ENCODE measurements at places on chromosomes 11 and 22.
A peak's percentile ranks its signal among the peaks of the same experiment; 100 is the strongest.

- DNase-seq, result peak; percentile 33
Observed at GRCh38 chr11:47270331-47271271, 668 bp downstream of the MADD start.

DNA sequence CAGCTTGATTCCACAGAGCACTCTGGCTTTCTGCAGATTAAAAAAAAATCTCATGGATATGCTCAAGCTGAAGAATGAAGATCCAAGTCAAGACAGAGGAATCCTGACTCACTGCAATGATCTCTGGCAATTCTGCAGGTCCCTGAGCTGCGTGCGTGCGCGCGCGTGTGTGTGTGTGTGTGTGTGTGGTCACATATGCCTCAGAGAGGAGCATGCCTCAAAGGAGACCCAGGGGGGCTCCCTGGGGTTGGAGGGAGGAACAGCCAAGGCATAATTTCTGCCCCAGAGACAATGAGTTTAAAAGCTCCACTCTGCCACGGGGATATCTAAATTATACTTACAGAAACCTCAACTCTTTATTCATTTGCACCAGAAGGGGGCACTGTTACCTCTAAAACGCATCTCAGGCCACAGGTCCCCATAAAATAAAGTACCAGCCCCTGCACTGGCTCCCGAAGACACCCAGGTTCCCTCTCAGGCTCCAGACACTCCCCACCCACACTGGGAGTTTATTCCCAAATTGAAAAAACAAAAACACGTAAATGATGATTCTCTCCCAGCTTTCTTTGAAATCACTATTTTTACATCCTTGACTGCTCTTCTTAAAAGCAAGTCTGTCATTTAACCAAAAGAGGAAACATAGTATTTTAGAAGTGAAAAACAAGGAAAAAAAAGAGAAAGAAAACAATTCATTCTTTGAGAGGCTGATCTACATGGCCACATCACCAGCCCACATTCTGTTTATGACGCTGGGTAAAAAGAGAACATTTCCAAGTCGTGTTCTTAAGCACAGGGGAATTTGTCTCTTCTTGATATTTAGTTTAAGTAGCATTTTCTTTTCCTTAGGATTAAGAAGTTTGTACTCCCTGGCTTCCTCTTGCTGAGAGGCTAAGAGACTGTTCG, 401.0 kb downstream of the LARGE1 start:
- DNase-seq, result no peak

GRCh38 chr11:17894929-17895658, 117.8 kb downstream of the SERGEF start:
- no peak for DNase-seq

- DNase-seq, result no peak
Observed at GRCh38 chr11:29309992-29310391, 706.8 kb downstream of the KCNA4 start.

DNA sequence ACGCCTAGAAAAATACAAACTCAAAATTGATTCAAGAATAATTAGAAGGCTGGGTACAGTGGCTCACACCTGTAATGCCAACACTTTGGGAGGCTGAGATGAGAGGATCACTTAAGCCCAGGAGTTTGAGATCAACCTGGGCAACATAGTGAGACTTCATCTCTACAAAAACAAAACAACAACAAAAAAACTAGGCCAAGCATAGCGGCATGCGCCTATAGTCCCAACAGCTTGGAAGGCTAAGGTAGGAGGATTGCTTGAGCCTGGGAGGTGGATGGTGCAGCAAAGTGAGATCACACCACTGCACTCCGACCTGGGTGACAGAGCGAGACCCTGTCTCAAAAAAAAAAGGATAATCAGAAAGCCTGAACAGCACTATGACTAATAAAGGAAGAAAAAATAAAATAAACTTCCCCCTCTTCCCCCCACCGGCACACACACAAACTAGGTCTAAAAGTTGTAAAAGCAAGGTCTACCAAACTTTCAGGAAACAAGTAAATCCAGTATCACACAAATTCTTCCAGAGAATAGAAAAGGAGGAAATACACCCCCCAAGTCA, 35.8 kb downstream of the RRAS2 start:
- DNase-seq, result no peak

- no peak for DNase-seq
Observed at GRCh38 chr11:114054806-114055205, 4.7 kb upstream of the ZBTB16 start.

GRCh38 chr11:133547808-133548494, 15.7 kb upstream of the OPCML start:
- DNase-seq, result no peak

DNA sequence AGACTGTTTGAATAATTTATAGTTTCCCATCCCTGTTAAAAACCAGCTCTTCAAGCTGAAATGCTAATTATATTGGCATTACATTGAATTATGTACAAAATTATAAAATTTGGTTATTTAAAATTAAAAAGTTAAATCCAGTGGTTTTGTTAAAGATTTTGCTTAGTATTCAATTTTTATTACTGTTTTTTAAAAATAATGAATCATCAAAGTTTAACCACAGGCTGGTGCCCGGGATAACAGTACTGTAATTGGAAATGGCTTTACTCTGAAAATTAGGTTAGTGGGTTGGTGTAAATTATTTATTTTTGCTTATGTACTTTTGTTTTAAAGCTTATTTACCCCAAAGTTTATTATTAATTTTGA, 45.4 kb upstream of the WEE1 start:
- no peak for DNase-seq

GRCh38 chr11:119791047-119791446, 62.0 kb upstream of the NECTIN1 start:
- no peak for DNase-seq

- DNase-seq, result no peak
Observed at GRCh38 chr11:7413961-7414915, 71.1 kb upstream of the OLFML1 start.

DNA sequence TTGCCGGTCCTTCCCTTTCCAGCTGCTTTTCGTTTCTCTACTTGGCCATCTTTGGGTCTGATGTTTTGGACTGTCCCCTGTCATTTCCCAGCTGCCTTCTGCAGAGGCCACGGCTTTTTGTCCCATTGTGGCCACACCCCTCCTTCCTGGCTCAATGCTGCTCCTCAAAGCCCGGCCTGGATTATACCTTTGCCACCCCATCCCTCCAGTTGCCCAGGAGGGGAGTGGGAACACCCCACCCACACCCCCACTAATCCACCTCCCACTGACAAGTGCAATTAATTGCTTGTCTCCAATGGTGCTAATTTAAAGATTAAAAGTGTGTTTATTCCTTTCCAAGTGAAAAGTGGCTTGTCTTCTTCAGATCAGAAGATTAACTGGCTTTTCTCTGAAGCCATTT, 34.2 kb upstream of the CSNK2A3 start:
- DNase-seq, result no peak

DNA sequence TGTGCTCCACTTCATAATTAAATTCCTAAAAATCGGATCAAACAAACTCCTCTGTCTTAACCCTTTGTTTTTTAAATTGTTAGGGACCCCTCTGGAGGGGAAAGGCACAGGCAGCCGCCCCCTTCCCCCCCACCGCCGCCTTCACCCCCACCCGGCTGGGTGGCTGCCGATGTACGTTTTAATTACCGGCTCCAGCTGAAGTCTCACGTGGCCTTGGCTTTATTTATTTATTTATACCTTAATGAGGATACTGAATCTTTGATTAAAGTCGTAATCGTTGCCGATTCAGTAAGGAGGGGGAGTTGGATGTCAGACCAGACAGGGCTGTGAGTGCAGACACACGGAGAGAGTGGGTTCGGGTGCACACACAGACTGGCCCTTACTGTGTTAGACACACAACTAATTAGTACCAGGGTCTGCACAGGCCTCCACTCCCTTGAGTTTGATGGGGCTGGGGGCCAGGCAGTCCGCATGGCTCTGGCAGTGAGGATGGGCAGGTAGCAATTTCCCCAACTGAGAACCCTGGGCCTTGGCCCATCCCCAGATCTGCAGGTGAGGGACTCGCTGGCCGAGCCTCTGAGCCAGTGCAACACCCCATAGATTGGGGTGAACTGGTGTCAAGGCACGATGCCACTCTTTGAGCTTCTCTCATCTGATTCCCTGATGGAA, 51.3 kb upstream of the NNMT start:
- no peak for DNase-seq

DNA sequence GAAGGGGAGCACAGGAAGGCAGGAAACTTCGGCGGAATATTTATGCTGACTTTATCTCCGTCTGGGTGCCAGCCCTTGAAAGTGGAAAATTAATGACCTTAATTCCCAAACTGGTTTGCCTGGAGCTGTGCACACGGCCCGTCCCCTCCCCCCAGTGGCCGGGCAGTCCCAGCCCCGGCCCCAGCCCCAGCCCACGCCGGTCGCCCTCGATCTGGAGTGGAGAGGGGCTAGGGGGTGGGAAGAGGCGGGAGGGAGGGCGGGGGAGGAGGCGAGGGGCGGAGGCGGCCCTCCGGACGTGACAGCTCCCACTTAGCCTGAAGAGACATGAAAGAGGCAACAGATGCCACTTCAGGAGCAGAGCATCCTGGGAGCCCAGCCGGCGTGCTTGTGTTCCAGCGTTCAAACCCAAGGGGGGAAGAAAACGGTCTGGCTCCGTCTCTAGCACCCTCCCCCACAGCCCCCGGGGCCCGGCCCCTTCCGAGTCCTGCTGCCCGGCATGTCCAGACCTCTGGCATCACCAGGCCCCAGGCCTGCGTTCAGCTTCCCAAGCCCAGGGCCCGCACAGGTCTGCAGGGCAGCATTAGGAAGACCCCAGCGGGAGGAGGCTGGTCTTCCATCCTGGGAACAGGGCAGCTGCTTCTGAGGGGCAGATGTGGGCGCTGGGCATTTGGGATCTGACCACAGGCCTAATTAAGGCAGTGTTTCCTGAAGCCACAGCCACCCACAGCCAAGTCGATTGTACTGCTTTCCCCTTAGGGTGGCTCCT, 20.0 kb upstream of the LMO1 start:
- DNase-seq, result no peak

- DNase-seq, result peak; percentile 29
Observed at GRCh38 chr11:61756452-61757212, 4.2 kb downstream of the MYRF start.

DNA sequence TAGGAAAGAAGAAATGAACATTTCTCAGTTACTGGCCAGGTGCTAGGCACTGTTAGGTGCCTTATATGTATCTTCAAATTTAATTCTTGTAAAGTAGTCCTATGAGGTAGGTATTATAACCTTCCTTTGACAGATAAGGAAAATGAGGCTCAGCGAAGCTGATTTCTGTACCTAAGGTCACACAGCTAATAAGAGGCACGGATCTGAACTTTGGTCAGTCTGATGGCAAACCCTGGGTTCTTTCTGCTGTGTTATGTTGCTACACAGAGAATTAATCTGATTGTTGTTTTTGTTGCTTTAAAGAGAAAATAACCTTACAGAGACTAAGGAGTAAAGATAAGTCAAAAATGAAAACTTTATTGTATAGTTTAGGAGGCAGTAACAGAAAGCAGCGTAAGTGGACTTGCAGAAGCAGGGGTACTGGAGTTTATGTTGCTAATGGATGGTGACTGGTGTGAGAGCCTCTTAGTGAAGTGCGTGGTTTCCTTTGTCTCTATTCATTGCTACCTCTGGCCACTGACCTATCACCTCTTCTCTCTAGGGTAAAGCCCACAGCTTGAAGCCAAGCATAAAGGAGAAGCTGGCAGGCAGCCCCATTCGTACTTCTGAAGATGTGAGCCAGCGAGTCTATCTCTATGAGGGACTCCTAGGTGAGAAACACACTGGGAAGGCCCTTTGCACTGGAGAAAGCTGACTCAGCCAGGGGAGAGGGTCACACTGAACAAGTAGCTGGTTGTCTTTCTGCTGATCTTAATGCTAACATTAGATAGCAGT, 38.3 kb downstream of the MADD start:
- DNase-seq, result no peak

DNA sequence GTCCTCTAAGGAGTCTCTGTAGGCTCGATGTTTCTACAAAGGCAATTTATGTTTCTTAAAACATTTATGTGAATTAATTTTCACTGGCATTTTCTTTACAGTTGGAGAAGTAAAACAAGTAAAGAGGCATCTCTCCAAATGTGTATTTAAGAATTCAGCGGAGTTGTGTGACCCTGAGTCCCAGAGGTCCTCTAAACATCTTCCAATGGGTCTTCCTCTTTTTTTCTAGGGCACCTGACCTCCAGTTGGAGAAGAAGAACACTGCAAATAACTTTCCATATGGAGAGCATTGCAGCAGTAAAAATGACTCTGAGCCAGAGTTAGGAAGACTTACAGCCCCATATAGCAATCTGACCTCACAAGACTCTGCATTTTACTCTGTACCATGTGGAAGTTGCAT, 480.5 kb upstream of the RAG2 start:
- no peak for DNase-seq

DNA sequence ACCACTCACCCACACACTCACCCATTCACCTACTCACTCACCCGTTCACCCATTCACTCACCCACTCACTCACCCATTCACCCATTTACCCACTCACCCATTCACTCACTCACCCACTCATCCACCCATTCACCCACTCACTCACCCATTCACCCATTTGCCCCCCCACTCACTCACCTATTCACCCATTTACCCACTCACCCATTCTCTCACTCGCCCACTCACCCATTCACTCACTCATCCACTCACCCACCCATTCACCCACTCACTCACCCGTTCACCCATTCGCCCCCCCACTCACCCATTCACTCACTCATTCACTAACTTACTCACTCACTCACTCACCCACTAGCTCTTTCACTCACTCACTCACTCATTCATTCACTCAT, 15.0 kb downstream of the MUC5AC start:
- DNase-seq, result no peak

- no peak for DNase-seq
Observed at GRCh38 chr11:70440206-70440605, 41.9 kb downstream of the CTTN start.

DNA sequence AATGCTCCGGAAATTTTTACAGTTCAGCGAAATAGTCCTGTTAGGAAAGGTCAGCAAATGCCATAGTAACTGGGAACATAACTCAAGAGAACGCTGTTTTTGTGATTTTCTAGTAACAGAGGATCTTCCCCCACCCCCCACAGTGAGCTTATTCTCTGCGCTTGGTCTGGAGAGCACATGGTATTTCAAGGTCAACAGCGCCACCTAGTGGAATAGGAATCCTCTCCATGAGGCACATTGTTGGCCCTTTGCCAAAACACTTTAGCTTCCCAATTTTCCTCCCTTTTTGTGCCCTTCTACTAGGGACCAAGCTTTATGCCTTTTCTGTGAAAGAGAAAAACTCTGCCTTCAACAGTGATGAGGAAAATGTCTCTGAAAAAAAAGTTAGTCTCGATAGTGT, 13.2 kb upstream of the OR4C12 start:
- DNase-seq, result peak; percentile 55

GRCh38 chr22:49269371-49269770, 558.3 kb downstream of the BRD1 start:
- no peak for DNase-seq

DNA sequence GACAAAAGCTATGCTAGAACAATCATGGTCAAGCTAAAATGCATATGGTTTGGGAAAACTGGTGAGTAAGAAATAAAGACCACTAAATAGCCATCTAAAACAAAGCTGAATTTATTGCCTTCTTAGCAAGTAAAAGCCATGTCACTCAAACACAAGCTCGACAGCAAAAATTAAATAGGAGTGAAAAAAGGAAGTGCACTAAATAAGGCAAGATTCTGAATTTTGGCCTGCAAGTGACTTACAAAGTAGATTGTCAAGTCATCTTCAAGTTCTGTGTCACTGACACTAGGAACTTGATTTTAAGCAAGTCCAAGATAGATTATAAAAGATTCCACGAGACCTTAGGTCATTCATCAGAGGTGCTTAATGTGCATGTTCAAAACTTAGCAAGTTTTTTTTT, 27.4 kb downstream of the TUG1 start:
- no peak for DNase-seq
